ENCODE measurements at places on chromosomes 2 and 18. TPM values are rescaled to one million over a fixed set of nuclear protein-coding genes. Genes with fewer than 3 reads are reported as not detected.

DNA sequence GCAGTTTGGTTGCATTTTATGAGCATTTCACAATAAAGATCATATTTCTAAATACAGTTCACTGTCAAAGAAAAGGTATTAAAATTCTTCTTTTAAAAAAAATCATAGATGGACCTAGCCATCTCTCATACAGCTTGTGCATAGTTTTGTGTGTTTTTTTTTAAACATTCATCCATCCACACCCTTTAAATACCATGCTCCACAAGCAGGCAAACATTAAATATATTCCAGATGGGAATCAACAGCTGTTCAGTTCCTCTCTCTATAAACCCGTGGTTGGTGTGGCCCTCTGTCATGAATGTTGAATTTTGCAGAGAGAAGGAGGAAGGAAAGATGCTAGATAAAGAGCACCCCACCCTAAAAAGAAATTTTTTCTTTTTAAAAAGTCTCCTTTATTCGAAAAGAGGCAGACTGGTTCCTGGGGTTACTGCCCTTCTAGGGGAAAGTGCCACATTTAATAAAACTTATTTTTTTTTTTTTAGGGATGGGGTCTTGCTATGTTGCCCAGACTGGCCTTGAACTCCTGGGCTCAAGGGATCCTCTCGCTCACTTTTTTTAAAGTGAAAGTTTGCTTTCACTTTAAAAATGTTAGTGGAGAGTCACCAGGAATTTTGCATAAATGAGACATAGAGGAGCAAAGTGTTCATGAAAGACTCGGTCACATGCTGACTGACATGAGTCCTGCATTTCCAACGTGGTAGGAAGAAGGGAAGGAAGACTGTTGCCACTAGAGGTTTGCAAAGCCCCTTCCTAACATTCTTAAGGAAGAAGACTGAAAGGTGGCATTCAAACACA, 73.9 kb upstream of the LMAN1 start:
- DNase-seq = no peak

- no peak for DNase-seq
Measured at GRCh38 chr18:77772177-77772576, 522.5 kb downstream of the GALR1 start.

GPR45 gene
- not detected for total RNA-seq

- DNase-seq = no peak
Measured at GRCh38 chr2:134206573-134206972, 47.3 kb upstream of the MGAT5 start.

DNA sequence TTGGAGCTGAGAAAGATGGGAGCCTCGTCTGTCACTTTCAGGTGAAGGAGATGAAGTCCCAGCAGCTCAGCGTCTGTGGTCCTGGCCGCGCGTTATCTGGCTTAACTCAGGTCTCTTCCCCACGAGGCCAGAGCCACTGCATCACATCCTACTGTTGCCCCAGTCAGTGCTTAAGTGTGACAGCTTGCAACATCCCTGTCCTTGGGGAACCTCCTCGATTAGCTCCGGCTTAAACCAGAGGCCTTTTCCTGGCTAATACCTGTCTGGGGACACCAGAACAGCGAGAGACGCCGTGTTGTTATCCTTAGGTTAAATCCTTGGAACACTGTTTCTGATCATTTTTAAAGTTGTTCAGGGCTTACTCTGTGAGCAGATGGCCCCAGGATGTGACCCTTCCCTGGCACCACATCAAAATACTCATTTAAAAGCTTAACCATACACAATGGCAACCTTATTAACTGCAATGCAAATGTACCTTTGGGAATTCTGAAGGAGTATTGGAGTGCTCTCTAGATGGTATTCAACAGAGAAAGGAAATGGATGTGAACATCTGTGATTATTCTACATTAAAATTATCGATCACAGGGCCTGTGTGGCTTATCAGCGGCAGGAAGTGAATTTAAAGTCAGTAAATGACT, 61.2 kb upstream of the SPP2 start:
- no peak for DNase-seq

INPP5D gene
- 7.1 TPM for total RNA-seq

GRCh38 chr2:239288951-239289511, 111.8 kb downstream of the HDAC4 start:
- DNase-seq = no peak

DNA sequence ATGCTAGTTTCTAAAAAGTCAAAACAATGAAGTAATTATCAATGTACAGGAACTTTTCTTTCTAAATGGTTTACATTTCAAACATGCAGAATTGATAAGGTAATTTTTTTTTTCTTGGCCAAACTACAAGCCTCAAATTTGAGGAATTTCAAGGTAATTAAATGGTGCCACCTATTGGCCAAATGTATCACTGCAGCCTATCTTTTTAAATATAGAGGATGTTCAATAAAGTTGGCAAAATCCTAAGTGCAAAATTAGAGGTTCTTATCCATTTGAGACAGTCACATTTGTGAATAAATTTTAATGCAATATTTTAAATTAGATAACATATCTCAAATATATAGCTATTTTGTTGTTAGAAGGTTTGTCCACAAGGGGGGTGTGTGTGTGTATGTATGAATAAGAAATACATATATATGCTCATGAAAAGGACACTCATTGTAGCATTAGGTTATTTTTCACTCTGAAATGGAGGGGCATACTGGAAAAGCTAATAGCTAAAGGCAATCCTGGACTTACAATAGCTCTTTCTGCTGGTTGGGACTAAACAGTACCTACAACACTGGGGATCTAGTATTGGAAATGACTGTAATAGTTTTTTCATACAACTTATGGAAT, 26.2 kb downstream of the MMADHC start:
- DNase-seq = no peak

GRCh38 chr18:37654731-37655369, 89.3 kb upstream of the CELF4 start:
- DNase-seq = no peak

C2orf66 gene
- not detected for total RNA-seq
